Activated CD8-positive, alpha-beta memory T cell treated with anti-CD3 and anti-CD28 coated beads, Interleukin-2, amount 10 ng/mL, durations not matched to agents 7 days and 5 days (primary cell): ENCODE measurements at places on chromosomes 11 and 22. TPM values are rescaled to one million over a fixed set of nuclear protein-coding genes. Genes with fewer than 3 reads are reported as not detected.

DNA sequence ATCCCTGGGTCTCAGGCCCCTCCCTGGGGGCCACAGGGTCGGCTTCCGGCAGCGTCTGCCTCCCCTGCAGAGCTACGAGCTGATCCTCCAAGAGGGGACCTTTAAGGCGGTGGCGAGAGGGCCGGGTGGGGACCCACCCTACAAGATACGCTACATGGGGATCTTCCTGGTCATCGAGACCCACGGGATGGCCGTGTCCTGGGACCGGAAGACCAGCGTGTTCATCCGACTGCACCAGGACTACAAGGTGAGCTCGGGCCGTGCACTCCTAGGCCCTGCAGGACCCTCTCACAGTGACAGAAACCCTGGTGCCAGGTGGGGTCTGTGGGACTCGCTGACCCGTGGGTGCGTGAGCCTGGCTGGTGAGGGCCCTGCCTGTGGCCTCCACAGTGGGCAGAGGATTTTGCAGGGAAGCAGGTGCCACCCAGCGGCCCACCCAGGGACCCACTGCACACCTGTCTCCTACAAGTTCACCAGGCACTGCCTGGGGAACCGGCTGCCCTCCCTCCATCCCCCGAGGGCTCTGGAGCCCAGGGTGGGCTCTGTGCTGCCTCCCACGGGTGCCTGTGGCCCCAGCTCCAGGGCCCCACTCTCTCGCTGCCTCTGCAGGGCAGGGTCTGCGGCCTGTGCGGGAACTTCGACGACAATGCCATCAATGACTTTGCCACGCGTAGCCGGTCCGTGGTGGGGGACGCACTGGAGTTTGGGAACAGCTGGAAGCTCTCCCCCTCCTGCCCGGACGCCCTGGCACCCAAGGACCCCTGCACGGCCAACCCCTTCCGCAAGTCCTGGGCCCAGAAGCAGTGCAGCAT is 13.7 kb downstream of the MUC5B start:
- no peak overlapping the region for H3K4me3 ChIP-seq
- H3K27ac ChIP-seq = no peak overlapping the region
- no peaks in the 10 kb centered on the region for H3K4me1 ChIP-seq
- no peaks in the 10 kb centered on the region for H3K36me3 ChIP-seq

- no peak for DNase-seq
- H3K27ac ChIP-seq = no peak overlapping the region
- no peak overlapping the region for H3K4me3 ChIP-seq
- H3K36me3 ChIP-seq = peaks cover 5% of the 10 kb centered on the region
- no peaks in the 10 kb centered on the region for H3K27me3 ChIP-seq
- no peaks in the 10 kb centered on the region for H3K4me1 ChIP-seq
Observed at GRCh38 chr11:66782726-66783125, 53.7 kb upstream of the SPTBN2 start.

DNA sequence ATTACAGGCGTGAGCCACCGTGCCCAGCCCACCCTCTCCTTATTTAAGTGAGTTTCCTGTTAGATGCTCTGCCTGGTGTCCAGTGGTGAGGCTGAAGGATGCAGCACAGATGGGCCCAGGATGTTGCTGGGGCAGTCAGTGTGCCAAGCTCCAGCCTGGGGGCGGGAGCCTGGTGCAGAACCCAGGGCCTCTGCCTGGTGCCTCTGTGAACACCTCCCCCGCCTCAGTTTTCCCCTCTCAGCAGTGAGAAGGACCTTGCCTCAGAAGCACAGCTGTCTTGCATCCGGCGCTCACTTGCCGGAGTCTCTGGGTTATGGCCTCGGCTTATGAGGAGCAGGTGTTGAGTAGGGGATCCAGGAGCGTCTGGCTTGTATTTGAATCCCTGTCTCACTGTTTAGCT is 116.2 kb downstream of the KIAA1671 start:
- H3K4me3 ChIP-seq = peak overlapping the region; percentile 81
- peaks cover 62% of the 10 kb centered on the region for H3K4me1 ChIP-seq
- H3K27ac ChIP-seq = peak overlapping the region; percentile 88
- peak; percentile 65 for DNase-seq
- H3K36me3 ChIP-seq = peaks cover 2% of the 10 kb centered on the region

The CCDC15 gene
- total RNA-seq = 9.4 TPM

DNA sequence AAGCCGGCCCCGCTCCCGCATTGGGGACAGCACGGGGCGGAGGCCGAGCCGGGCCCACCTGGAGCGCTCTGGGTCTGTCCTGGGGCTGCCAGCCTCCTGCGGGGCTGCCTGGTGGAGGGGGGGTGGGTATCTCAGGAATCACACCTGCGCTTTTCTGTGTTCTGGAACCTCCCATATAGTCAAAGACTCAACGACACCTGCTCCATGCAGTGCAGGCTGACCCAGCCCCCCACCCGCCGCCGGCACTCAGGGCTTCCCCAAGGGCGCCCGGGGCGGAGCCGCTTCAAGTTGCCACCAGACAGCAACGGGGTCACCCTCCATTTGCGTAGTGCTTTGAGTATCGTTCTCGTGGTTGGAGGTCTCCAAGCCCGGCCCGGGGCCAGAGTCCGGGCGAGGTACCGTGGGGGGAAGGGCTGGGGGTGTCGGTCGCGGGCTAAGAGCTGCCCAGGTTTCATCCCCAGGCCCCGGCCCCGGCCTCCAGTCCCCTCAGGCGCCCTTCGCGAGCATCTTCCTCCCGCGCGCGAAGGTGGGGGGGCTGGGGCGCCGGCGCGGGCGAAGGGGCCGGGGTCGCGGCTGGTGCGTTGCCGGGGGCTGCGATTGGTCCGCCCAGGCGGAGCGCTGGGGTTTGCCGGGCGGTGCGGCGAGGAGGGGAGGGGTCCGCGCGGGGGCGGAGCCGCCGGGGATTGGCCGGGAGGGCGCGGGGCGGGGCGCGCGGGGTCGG is 6.6 kb downstream of the TSPAN4 start:
- no peak for DNase-seq
- H3K4me1 ChIP-seq = peaks cover 5% of the 10 kb centered on the region
- H3K27ac ChIP-seq = no peak overlapping the region
- H3K4me3 ChIP-seq = no peak overlapping the region
- H3K36me3 ChIP-seq = no peaks in the 10 kb centered on the region
- H3K27me3 ChIP-seq = peaks cover 13% of the 10 kb centered on the region

The KRTAP5-9 gene
- not detected for total RNA-seq
